ENCODE measurements at places on chromosomes 2 and 18.

- no peak for DNase-seq
These were observed 2.3 kb downstream of the KIF1A start for GRCh38 chr2:240817496-240818292.

DNA sequence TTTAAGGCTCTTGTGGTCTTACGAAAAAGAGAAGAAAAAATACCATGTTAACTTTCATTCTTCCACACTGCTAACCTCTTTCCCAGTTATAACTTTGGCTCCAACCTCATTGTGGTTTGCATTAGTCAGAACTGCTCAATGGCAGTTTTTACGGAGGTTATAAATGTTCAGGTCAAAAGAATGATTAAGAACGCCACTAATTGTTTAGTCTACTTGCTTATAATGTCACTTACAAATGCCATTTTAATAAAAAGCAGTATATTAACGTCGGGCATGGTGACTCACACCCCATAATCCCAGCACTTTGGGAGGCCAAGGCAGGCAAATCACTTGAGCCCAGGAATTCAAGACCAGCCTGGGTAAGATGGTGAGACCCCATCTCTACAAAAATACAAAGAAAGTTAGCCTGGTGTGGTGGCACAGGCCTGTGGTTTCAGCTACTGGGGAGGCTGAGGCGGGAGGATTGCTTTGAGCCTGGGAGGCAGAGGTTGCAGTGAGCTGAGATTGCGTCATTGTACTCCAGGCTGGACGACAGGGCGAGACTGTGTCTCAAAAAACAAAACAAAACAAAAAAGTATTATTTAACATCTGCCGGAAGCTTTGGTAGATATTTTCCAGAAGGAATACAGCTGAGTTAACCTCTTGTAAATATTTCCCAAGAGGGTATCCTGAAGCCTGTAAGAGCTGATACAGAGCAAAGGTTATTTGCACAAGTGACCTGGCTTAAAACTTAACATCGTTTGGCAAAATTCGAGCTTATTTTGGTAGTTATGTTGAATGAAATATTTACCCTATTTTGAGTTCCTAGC, 5.1 kb downstream of the AGPS start:
- DNase-seq: peak; percentile 87

DNA sequence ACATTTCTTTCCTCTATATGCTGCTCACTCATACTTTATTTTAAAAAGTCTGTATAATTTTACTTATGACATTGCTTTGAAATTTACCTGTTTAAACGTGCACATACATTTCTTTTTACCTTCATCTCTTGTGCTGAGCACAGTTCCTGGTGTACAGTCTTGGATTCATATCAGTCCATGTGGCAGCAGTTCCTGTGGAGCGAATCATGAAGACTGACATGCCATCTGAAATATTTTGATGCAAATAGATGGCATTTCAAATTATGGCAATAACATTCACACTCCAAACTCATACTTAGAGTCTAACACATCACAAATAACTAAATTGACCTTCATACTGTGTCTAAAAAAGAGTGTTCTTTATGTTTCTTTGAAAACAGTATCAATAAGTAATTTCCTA, 90.3 kb upstream of the CDH2 start:
- no peak for DNase-seq

DNA sequence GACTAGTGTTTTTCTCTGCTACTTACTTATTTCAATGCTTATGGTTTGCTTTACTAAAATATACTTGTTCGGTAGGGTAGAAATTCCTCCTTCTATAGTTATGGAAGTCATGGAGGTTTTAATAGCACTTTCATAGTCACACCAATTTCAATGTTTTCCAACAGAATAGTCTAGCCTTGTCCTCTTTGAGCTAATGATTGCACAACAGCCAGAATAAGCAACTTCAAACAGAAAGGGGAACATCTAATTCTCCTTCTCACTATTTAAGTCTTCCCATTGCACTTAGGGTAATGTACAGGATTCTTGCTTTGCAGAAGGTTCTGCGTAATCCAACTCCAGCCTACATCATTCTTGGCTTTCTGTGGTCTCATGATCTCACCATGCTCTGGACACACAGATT, 287.7 kb upstream of the GCFC2 start:
- DNase-seq: no peak

GRCh38 chr18:36481201-36481657, 183.7 kb downstream of the FHOD3 start:
- DNase-seq: no peak

DNA sequence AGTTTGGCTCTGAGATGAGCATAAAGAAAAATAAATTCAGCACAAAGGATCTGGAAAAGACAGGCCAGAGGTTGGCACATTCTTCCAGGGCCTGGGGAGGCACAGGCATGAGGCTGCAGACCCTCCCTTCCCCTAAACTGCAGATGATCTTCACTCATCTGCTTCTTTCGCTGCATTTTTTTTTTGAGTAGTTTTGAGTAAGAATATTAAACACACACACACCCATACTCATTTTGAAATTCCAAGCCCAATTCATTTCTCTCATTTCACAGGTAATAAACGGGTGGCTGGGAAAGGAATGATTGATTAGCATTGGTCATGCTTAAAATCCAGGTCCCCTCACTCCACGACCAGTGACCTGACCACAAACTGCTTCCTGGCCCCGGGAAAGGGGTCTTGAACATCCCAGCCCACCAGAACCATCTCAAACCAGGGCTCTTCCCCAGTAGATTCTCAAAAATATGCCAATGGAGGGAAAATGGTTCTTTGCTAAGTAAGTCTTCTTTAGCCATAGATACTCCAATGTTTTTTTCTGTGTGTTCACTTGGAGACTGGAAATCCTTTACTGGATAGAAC, 219.6 kb downstream of the ANAPC1 start:
- no peak for DNase-seq
